Inflammatory macrophage (primary cell): ENCODE measurements at places on chromosomes 6 and 20.

DNA sequence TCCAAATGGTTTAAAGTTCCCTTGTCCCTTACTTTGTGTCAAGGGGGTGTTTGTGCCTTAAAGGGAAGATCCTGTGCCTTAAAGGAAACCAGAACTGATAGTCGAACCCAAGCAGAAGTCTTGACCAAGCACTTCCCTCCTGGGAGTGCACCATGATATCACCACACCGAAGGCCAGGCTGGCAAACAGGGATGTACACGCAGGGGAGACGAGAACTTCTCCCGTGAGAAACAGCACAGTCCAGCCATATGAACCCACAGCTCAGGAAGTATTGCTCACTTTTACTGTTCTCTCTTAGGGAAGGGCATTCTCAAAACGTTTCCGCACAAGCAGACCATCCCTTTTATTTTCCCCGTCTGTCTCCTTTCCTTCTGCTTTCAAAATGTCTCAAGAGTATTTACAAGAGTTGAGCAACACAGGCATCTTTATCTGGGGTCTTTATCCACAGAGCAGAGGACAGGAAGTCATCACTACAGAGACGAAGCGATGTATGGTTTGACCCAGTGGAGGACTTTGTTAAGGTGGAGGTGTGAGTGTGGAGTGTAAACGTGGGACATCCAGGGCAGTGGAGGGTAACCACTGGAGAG, 12.8 kb upstream of the SERPINB1 start:
- peak; percentile 90 for DNase-seq

DNA sequence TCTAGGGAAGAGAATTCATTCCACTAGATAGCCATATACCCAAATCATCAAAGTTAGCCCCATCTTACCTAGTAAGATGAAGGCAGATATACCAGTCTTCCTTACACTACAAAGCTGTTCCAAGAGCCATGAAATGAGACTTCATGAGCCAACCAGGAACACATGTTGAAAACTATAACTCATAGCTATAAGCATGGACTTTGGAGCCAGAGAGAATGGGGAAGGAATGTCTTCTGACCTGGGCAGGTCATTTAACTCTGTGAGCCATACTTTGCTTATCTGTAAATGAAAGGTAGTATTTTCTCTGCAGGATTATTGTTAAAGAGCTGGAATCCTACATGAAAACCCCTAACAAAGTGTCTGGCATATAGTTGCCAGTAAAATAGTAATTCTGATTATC, 27.3 kb downstream of the ADGRF5 start:
- DNase-seq, result no peak

GRCh38 chr6:105817370-105817769, 268.8 kb upstream of the PRDM1 start:
- no peak for DNase-seq

DNA sequence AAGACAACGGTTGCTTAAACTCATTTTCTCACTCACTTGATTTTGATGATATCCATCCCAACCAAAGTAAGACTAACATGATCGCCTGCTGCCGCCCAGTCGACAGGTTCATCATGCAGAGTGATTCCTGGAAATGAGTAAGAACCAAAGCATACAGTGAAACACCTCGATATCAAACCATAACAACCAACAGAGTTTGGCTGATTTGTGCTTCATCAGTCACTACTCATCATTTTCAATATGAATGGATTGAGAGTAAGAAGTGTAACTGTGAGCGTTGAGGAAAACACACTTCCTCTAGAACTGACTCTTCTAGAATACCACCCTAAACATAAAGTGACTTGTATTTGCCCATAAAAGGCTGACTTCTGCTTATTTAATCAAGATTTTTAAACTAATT, 29.2 kb upstream of the ALDH8A1 start:
- no peak for DNase-seq

- DNase-seq, result no peak
Measured at GRCh38 chr6:112841553-112842329, 494.6 kb downstream of the RFPL4B start.

GRCh38 chr20:63807654-63808053, 23.4 kb downstream of the ZBTB46 start:
- no peak for DNase-seq

DNA sequence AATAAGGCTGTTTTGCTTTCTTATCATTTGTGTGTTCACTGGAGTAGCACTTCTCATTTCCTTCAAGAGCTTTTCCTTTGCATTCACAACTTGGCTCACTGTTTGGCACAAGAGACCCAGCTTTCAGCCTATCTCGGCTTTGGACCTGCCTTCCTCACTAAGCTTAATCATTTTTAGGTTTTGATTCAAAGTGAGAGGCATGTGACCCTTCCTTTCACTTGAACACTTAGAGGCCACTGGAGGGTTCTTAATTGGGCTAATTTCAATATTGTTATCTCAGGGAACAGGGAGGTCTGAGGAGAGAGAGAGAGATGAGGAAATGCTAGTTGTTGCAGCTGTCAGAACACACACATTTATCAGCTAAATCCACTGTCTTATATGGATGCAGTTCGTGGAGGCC, 82.9 kb upstream of the SCAF8 start:
- no peak for DNase-seq

GRCh38 chr6:158835616-158836221, 16.6 kb upstream of the EZR start:
- no peak for DNase-seq

GRCh38 chr20:41526327-41526726, 91.8 kb downstream of the CHD6 start:
- DNase-seq, result no peak

DNA sequence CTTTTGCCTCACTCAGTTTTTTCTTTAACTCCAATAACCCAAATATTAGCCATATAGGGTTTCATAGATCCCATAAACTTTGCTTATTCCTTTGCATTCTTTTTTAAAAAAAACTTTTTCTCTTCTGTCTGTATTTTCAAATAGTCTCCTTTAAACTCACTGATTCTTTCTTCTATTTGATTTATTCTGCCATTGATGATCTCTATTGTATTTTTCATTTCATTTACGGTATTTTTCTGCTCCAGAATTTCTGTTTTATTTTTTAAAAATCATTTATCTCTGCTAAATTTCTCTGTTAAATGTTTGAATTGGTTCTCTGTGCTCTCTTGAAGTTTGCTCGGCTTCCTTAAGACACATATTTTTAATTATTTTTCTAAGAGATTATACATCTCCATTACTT, 573.3 kb upstream of the MAN1A1 start:
- DNase-seq, result no peak

- DNase-seq, result no peak
Measured at GRCh38 chr6:124356811-124357210, 553.1 kb downstream of the NKAIN2 start.

- no peak for DNase-seq
Measured at GRCh38 chr20:34543463-34544056, 15.0 kb upstream of the MAP1LC3A start.

DNA sequence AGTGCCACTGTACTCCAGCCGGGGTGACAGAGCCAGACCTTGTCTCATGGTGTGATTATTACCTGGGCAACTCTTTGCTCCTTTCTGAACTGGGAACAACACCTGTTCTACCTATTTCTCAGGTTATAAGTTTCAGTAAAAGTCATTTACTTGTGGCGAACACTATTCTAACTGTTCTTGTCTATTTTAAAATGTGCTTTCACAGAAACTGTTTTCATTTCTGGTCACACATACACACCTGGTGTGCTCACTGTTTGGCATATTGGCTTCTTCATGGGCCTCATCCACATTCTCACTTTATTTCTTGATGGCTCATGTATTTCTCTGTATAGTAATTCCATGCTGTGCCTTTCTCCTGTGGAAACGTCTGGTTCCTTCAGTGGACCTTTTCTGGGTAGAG, 30.5 kb upstream of the XRN2 start:
- DNase-seq, result no peak

DNA sequence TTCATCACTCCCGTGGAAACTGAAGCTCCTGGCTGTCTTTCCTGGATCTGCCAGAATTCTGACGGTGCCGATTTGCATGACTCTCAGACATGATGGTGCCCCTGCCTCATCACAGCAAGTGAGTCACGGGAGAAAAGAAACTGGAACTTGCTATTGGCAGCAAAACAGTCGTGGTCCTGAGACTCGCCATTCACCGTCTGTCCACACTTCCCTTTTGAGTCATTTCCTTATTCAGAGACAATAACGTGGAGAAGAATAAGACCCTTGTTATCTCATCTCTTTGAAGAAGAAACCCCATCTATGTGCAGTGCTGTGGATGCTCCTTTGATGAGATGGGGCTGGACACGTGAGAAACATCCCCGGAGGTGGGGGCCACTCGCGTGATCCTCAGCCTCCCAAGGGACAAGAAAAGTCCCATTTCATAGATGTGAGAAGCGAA, 4.2 kb downstream of the GPR31 start:
- DNase-seq, result peak; percentile 54

GRCh38 chr6:34836008-34836407, 44.1 kb downstream of the BLTP3A start:
- DNase-seq, result peak; percentile 66

- no peak for DNase-seq
Measured at GRCh38 chr6:7742223-7742785, 16.4 kb downstream of the BMP6 start.

DNA sequence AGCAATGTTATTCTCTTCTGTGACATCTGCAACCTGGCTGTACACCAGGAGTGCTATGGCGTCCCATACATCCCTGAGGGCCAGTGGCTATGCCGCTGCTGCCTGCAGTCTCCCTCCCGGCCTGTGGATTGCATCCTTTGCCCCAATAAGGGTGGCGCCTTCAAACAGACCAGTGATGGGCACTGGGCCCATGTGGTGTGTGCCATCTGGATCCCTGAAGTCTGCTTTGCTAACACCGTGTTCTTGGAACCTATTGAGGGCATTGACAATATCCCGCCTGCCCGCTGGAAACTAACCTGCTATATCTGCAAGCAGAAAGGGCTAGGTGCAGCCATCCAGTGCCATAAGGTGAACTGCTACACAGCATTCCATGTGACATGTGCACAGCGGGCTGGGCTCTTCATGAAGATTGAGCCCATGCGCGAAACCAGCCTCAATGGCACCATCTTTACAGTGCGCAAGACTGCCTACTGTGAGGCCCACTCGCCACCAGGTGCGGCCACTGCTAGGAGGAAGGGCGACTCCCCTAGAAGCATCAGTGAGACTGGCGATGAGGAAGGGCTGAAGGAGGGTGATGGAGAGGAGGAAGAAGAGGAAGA, 4.6 kb downstream of the BRPF3 start:
- no peak for DNase-seq

- DNase-seq, result no peak
Measured at GRCh38 chr6:73418081-73418741, 23.6 kb downstream of the DDX43 start.

DNA sequence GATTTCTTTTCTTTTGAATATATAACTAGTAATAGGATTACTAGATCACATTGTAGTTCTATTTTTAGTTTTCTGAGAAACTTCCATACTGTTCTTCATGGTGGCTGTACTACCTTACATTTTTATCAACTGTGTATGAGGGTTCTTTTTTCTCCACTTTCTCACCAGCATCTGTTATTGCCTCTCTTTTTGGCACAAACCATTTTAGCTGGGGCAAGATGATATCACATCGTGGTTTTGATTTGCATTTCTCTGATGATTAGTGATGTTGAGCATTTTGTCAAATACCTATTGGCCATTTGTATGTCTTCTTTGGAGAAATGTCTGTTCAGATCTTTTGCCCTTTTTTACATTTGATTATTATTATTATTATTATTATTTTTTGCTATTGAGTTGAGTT, 86.1 kb upstream of the TCF21 start:
- DNase-seq, result no peak

- no peak for DNase-seq
Measured at GRCh38 chr20:10902576-10903282, 228.9 kb upstream of the JAG1 start.

GRCh38 chr6:168600381-168600780, 159.4 kb downstream of the SMOC2 start:
- no peak for DNase-seq

- DNase-seq, result peak; percentile 3
Measured at GRCh38 chr20:45098103-45098773, 2.7 kb downstream of the KCNS1 start.

DNA sequence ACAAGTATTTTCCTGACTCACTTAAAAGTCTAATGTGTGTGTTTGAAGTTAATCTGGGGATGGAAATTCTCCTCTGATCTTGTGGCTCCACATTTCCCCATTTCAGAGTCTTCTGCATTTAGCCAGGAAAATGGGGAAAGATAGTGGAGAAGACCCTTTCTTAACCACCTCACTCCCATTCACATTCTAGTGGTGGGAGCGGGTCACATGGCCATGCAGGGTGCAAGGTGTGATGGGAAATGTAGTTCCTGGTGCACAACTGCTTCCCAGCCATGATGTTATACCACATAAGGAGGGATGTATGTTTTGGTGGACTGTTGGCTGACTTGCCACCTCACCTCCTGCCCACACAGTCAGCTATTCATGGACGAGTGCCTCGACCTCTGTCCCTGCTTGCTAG, 61.8 kb downstream of the BANF2 start:
- no peak for DNase-seq
